GM12892 (cell line): ENCODE measurements at places on chromosomes 1 and 21.
A peak's percentile ranks its signal among the peaks of the same experiment; 100 is the strongest.

DNA sequence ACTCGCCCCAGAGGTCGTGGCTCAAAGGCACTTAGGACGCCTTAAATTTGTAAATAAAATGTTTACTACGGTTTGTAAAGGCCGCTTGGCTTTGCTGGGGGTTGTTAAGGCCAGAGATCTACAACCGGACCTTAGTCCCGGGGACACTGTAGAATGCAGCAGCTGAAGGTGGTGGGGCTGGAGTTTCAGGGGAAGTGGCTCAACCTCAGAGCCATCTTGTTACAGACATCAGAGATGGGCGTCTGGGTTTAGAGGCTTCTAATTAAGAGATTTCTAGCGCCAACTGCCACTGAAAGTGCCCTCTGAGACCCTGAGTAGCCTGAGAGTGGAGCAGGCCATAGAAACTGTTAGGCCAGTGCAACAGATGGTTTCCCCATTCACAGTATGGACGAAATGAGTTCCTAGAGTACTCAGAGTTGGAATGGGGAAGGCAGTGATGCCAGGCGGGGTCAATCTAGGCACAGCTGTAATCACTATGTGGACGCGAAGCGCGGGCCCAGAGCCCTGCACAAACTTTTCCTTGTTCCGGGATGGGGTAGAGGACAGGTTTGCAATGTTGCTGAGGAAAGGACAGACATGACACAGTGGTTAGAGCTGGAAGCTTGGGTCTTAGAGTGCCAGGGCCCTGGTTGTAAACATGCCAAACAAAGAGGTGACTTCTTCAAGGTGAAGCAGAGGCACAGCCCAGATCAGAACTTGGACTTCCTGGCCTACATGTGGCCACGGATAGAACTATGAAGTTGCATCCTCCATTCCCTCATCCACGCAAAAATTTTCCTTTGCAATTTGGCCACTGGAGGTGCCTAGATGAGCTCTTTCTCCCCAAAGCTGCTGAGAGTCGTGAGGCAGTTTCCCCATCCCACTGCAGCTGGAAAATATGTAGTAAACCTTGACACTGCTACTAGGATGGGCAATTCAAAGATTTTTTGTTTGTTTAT, 6.0 kb downstream of the HLX start:
- no peak for DNase-seq

DNA sequence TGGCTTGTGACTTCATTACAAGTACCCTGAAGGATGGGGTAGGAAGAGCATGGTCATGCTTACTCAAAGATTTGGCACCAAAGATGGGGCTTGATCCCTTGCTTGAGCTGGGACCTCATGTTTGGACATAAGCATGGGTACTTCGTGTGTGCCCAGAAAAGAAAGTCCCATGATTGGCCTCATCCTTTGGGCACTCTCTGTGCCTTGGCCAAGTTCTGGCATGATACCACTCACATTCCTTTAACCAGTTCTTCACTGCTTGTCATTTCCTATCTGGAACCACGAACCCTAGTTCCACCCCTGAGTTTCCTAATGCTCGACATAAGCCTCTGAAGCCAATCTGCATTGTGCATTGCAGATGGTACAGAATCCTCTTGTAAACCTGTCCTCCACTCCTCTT, 107.0 kb downstream of the NAV1 start:
- DNase-seq = no peak

GRCh38 chr1:20255666-20256065, 35.0 kb upstream of the VWA5B1 start:
- DNase-seq = no peak

DNA sequence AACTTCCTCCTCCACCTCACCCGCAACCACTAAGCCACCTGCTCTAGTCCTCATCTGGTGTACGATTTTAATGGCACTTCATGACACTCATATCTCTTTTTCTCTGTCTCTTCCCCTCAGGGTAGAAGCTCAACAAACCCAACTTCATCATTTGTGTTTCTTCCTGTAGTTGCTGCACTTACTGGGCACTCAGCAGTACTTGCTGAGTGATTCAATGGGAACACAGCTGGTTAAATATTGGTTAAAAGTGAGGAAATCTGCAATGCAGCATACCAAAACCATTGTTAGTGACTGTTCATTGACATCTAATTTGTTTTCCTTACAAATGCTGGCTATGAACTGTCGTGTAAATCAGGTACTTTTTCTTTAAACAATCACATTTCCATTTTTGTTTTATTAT, 541.1 kb upstream of the PRMT6 start:
- no peak for DNase-seq

DNA sequence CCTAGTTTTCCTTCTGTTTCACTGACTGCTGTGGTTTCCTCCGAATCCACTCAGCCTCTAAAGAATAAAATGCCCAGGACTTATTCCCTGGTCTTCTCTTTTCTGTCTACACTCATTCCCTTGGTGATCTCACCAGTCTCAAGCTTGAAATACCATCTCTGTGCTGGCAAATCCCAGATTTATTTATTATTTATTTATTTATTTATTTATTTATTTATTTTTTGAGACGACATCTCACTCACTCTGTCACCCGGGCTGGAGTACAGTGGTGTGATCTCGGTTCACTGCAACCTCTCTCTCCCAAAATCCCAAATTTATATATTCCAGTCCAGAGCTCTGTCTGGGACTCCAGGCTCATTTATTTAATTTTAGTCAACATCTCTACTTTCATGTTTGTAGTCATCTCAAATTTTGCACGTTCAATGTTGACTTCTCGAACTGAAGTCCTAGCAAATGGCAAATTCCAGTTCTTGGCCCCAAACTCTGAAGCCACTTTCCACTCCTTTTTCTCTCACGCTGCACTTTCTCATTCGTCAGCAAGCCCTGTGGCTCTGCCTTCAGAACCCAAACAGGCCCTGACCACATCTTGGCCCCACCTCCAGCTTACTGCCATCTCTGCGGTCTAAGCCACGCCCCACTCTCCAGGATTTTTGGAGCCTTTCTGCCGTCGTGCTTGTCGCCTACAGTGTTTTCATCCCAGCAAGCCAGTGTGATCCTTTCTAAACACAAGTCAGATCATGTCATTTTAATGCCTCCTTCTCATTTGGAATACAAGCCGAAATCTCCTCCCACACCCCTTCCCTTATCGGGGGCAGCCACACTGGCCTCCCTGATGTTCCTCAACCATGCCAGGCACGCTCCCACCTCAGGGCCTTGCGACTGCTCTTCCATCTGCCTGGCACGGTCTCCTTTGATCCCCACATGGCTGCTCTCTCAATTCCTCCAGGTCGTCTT, 14.2 kb upstream of the TENT5B start:
- no peak for DNase-seq

DNA sequence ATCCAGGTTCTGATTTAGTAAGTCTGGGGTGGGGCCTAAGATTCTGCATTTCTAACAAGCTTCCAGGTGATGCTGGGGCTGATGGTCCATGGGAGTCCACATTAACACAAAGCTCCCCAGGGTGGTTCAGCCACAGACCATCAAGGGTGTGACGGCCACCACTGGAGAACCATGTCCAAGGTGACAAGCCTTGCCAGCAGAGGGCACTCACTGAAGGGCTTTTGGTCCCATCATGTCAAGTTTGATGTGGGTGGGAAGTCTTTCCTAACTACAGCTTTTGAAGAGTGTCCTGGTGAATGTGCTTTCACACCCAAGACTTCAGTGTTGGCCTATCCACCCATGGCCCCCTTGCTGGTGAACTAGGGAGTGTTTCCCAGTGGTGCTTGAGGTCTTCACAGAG, 67.1 kb downstream of the UBE2T start:
- no peak for DNase-seq

DNA sequence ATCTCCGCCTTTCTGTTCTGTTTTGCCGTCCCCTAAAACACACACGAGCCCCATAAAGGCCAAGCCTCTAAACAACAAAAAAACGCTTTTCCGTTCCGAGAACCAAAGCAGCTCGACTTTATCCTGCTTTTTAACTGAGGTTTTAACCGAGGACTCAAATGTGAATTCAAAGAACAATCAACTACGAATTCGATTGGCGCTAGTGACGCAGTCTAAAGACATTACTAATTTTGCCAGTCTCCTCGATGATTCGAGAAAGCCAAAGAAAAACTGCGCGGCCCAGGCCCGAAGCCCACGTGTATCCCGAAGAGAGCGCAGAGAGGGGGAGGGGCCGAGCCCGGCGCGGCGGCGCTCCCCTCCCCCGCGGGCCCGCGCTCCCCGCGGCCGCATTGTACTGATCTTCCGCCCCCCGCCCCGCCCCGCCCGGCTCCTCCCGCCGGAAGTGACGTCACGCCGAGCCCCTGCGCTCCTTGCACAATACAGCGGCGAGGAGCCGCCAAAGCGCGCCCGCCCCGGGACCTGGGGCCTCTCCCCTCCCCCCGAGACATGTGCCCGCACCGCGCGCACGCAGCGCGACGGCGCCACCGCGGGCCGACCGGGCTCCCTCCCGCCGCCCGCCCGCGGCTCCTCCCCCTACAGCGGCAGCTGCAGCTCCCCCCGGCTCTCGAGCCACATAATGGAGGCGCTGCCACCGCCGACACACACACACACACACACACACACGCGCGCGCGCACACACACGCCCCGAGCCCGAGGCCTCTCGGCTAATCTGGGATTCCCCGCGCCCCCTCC, 1.4 kb downstream of the HNRNPU start:
- peak; percentile 64 for DNase-seq

GRCh38 chr1:200708769-200709168, 29.9 kb upstream of the CAMSAP2 start:
- no peak for DNase-seq

- no peak for DNase-seq
Observed at GRCh38 chr1:31297277-31298247, 730 bp downstream of the ZCCHC17 start.

DNA sequence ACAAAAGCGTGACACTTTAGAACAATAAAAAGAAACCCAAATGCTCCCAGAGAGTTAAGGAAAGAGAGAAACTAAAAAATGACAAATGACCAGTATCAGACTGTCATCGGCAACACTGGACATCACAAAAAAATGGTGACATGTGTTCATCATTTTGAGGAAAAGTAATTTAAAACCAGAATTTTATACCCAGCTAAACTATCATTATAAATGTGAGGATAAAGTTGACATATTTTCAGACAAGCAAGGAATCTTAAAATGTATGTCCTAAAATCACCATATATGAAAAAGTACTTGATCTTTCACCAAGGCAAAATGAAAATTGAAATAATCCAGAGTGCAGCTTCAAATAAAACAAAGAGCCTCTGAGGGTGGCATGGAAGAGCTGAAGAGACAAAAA, 1.3 kb upstream of the KRTAP10-11 start:
- no peak for DNase-seq

DNA sequence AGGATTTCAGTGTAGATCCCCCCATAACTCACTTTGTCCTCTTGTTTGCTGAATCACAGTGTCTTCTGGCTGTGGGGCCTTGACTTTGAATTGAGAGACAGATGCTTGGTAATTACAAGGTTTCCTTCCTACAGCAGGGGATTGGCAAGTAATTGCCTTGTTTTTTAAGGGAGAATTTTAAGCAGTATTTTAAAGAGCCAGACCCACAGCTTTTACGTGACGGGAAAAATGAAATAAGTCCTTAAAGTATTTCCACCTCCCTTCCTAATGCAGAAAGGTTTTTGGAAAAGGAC, 41.0 kb downstream of the PGBD5 start:
- DNase-seq = no peak

DNA sequence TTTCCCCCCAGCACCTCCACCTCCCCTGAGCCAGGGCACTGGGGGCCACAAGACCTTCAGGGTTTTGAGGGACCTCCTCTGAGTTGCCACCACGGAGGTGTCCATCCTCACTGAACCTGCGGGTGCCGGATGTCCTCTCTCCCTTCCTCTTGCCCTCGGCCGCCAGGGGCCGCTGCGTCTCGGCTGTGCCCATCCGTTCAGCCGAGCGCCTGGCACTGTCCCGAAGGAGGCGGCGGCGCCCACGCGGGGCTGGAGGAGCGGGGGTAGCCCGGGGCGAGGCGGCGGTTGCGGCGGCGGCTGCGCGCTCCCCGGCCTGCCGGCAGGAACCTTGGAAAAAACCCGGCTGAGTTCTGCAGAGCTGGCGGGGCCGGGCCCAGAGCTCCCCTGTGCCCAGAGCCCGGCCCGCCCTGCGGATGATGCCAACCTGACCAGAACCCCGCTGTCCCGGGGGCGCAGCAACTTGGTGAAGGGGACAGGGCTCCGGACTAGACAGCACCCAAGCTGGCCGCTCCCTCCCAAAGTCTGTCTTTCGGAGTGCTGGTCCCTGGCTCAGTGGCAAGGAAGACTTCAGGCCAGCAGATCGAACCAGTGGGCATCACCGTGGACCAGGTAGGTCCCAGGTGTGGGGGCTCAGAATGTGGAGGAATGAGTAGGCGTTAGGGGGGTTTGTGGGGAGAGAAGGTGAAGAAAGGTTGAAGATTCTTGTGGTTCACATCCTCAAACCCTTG, 3.7 kb upstream of the PPM1J start:
- peak; percentile 69 for DNase-seq

DNA sequence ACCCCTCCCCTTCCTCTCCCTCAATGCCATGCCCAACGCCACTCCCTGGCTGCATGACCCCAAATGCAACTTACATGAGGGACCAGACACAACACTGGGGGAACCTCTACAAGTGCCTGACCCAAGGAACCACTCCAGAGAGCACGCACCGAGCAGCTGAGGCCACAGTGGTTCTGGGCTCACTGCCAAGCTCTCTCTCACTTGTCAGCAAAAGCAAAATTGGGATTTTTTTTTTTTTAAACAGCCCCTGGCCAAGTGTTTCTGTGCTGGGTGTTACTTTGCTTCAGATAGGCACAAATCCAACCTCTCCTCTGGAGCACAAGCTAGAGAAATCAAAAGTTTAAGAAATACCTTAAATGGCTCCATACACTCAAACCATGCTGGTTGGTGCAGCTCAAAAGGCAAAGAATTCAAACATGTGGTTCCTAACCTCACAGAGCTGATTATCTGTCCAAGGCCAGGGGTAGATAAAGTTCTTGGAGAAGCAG, 363.0 kb downstream of the SETD4 start:
- DNase-seq = no peak

GRCh38 chr1:18565321-18565720, 65.3 kb upstream of the PAX7 start:
- DNase-seq = no peak

- no peak for DNase-seq
Observed at GRCh38 chr1:198771563-198772153, 132.8 kb downstream of the PTPRC start.

DNA sequence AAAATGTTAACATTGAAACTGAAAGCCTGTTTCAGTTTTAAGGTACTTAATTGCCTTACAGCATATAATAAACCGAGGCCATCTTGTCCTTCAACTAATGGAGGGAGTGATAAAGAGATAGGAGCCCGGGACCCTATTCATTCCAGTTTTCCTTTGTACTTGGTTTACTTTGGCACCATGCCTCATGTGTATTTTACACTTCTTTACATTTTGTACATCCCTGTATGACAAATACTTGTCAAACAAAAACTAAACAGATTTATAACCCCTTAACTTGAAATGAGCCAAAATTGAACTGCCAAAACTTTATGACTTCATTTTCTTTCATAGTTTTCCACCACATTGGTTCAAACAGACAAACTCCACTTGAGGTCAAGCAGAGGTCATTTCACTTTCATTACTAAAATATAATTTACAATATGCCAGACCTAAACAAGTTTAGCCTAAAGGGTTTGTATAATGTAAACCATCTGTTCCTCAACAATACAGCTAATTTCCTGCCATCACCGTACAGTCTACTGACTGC, 30.9 kb upstream of the UBE2U start:
- DNase-seq = no peak

- peak; percentile 63 for DNase-seq
Observed at GRCh38 chr1:22704440-22705067, 6.1 kb upstream of the EPHB2 start.
